Uterus (tissue), 4 donors: ENCODE measurements at places on chromosomes 5 and 9.
A peak's percentile ranks its signal among the peaks of the same experiment; 100 is the strongest.

DNA sequence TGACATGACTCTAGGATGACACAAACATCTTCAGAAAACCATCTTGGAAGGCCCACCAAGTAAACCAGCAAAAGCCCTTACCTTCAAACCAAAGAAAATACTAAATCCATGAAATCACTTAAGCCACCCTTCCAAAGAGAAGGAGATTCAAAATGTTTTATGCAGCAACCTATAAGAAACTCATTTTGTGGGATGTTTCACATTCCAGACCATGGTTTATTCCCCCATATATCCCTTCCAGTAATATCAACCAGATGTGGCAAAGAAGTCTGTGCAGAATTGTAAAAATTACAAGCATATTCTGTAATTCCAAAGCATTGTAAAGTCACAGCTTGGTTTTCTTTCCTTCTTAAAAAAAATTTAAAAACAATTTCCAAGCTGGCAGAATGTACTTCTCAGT lies 117.4 kb downstream of the SLIT3 start:
- DNase-seq = no peak

DNA sequence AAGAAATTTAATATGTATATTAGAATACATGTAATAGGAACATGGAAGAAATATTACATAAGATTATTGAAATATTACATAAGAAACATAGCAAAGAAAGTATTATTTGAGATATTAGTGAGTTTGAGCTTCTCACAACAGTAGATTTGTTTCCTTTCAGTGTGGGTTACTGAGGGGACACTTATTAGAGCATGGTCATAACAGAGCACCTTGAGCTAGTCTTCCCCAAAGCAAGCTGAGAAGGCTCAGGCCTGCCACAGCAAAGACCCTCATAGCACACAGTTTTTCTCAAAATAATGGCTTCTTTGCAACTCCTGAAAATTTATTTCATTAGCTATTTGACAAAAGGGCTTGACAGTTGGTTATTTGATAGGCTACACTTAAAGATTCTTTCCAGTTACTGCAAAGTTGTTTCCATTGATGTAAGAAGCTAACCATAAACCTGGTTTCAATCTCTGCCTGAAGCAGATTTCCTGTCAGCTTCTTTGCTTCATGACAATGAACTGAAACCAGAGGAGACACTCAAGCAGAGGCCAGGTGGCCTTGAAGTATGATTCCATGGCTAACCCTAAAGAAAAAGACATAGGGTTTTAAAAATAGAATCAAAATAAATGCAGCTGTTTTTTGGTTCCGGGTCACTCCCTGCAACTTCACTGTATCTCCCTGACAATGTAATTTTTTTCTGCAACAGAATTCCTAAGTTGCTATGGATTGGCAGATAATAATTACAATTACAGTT lies 68.6 kb downstream of the ERMP1 start:
- DNase-seq = no peak

- no peak for DNase-seq
Observed at GRCh38 chr5:153498516-153498915, 8.0 kb downstream of the GRIA1 start.

DNA sequence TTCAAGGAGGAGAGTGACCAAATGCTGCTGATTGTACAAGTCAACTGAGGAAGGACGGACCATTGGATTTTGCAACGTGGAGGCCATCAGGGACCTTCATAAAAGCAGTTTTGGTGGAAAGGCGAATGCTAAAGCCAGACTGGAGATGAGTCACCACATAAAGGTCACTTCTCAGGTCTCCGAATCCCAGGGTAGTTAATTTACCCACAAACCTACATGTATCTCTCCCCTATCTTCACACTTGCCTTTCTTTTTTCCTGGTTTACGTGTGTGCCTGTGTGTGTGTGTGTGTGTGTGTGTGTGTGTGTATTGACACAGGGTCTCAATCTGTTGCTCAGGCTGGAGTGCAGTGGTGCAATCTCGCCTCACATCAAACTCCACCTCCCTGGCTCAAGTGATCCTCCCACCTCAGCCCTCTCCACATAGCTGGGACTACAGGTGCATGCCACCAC lies 4.6 kb upstream of the CTNNA1 start:
- DNase-seq = no peak

GRCh38 chr5:83482961-83483360 lies 11.4 kb downstream of the VCAN start:
- no peak for DNase-seq

DNA sequence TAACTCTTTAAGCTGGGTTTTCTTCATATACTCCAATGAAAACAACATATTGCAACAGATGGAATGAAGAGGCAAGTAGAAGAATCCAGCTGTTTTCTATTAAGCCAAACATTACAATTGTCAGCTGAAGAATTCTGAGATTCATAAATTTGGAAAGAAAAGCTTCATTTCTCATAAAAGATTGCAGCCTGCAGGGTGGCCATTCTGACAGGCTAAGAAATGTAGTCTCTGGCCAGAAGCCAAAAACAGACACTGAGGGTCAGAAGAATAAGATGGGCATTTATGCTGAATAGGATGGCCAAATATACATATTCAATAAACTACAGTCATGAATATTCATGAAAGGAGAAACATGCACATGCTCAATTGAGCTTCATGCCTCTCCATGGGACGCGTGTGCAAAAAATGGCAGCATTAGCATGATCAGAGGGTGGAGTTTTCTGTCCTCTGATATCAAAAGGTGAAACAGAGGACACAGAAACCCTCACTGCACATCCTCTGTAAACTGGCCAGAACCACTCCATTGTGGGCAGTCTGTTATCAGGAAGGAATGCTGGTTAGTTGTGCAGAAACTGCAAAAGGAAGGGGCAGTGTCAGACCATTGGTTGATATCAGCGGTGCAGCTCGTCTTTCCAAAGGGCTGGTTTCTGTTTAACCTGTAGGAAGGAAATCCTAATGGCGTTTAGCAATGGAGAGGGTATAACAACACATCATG lies 50.2 kb downstream of the FXN start:
- no peak for DNase-seq

DNA sequence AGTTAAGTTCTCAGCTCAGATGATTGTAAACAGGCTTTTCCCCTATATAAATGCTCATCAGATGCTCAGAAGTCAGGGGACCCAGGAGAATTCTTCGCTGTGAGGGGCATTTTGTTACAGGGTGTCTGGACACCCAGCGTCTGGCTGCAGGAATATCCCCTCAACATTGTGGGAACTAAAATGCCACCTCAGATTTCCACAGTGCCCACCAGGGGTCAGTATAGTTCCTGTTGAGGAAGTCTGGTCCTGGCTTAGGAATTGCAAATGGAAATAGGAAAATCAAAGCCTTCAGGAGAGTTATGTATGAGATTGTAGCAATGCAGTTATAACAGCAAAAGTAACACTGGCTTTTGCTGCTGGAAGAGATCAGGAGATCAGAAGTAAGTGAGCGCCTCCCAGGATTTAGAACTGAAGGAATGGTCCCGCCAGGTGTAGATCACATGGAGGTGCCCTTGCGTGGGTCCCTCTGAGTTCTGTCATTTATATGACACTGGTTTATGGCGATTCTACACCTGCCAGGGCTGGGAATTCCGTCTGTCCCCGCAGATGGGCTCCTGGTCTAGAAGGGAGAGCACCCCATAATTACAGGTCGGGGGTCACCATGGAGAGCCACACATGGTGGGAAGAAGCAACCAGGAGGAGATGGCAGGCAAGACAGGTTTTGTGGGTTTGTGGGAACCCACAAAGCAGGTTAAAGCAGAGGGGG lies 47.1 kb upstream of the CTSL start:
- DNase-seq = peak; percentile 75

DNA sequence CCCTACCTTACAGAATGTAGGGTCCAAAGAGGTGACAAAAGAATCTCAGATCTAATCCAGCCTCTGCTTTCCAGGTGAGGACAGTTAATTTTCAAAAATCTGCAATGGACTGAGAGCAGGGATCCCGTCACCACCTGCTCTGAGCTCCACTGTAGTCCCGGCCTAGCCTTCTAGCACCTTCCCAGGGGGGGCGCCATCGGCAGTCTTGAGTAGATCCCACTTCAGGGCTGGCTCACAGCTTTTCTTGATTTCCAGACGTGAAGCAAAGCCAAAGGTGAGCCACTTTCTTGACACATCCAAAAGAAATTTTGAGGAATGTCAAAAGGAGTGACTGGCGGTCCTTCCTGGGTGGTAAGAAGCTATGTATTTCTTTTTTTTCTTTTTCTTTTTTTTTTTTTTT lies 114.1 kb downstream of the SYK start:
- DNase-seq = peak; percentile 35

DNA sequence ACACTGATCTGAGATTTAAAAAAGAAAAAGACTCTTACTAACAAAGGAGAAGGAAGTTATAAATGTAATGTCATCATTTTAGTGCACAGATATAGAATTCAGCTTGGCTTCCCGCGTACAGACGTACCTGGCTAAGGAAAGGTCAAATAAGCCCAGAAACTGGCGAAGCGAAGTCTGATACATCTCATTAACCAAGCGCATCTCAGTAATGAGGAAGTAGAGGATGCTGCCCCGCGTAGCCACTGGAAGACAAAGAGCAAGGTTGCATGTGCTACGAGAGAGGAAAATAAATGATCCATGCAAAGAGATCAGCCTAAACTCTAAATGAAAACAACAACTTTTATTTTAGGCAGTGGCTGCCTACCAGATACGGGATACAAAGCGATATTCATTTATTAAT lies 208.8 kb downstream of the DNAH5 start:
- DNase-seq = no peak

DNA sequence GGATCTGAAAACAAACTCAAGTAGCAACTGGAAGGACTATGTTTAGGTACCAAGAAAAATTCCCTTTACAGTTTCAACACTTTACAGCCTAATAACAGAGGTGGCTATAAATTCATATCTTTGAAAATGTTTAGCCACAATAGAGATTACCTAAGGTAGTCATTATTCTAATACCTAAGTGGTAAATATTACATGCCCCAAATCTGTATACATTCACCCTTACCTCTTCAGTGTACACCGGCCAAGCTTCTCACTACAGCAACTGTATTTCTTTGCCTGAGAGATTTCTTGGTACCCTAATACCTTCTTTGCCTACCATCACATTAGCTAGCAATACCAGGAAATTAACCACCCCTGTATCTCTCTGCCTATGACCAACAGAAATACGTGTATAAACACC lies 154.0 kb downstream of the RFX3 start:
- DNase-seq = no peak

DNA sequence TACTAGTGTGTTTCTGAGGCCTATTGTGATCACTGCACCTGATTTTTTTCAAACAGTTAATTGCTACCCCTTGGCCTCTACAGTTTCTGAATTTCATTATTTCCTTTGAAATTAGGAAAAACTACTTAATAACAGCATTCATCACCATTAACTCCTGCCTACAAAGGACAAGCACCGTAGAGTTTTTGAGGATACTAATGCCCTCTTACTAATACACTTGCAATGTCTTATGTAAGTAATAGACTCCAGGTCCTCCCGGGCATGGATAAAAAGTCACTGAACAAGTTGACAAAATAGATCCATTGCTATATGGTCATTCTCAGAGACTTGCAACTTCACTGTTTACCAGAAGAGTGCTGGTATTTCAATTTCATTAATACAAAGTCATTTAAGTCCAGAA lies 1172.5 kb downstream of the CDH12 start:
- no peak for DNase-seq
